ENCODE measurements at places on chromosomes 2 and 18.

DNA sequence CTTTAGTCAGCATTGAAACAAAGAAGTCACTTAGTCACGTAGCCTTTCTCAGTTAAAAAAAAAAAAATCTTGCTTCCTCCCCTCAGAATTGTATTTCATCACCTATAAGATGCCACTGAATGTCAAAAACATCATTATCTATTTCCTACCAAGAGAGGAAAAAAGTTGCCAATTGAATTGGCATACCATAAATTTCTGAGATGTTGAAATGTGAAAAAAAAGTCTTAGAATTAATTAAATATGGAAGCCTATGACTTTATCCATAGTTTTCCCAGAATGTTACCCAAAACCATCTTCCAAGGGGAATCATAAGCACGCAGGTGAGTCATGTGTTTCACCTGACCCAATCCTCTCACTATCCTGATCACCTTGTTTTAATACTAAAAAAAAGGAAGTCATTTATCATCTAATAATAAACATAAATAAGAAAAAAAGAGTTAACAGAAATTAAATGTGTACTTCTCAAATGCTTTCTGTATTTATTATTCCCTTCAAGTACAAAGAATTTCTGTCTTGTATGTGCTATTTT, 205.7 kb downstream of the TCF4 start:
- no peak for DNase-seq

DNA sequence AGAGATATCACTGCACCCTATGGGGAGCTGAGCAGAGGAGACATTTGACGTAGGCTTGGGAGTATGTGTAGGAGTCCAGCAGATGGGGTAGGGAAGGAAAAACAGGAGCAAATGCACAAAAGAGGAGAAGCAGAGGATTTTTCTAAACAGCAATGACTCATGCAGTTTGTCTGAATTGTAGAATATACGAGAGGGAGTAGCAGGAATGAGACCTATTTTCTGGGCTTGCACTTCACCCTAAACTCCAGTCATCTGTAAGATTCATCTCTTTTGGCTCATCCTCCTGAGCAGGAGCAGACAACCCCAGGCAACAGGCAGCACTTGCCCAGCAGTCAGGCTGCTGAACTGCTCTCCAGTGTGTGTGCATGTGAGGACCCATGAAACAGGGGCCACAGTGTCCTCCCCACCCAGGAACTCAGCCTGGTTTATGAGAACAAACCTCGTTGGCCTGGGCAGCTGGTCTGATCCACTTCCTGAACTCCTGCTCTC, 100.2 kb upstream of the CDC42EP3 start:
- DNase-seq: no peak

DNA sequence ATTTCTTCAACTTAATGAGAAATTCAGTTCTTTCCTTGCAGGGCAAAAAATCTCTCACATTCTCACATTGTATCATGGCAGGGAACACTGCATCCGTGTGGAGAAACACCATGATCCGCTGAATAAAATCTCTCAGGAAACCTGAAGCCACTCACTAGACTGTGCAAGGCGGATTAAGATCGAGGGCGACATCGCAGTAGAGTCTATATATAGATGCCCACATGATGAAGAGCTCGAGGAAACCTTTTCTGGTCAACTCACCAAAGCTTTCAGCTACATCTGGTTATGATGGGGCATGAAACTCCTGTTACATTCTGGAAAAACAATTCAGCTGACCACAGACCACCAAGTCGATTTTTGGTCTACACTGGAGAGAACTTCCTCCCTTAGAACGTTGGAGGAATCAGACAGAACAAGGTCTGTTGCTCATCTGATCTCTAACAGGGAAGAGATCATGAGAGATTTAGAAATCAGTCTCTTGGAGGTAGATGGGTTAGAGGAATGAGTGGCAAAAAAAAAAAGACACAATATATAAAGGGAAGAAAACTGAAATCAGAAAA, 162.9 kb upstream of the ZNF516 start:
- DNase-seq: no peak

DNA sequence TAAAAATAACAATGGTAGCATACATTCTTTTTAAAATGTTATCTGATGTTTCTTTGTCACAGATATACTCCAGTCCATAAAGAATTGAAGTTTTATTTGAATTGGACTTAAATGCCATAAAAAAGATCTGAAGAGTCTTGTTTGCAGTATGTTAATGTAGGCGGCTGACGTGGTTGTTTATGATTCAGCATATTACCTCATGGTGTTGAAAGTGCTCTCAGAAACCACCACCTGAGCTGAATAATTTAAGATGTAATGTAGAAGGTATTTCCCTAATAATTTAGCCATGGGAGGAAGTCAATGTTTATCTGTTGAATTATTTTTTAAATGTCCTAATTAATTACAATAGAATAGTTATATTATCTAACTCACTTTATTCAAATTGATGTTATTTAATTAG, 58.6 kb upstream of the CHN1 start:
- no peak for DNase-seq

- no peak for DNase-seq
Observed at GRCh38 chr2:230796280-230796862, 68.4 kb upstream of the ITM2C start.

DNA sequence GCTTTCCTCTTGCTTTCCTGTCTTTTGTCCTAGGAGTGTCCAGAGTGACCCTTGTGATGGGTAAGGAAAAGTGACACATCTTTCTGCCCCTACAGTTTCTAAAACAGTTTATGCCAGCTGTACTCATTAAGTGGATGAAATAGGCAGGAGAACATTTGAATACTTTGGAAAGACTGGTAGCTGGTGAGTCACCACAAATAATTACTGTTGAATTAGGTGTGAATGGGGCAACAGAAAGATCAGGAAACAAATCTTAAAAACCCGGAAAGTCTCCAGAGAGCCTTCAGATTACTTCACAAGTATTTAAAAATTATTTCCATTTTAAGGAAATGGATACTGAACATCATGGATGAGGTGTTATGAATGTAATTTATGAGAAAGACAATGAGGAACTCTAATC, 278.5 kb downstream of the CLIP4 start:
- no peak for DNase-seq

- DNase-seq: no peak
Observed at GRCh38 chr18:62381373-62381772, 56.3 kb downstream of the TNFRSF11A start.

DNA sequence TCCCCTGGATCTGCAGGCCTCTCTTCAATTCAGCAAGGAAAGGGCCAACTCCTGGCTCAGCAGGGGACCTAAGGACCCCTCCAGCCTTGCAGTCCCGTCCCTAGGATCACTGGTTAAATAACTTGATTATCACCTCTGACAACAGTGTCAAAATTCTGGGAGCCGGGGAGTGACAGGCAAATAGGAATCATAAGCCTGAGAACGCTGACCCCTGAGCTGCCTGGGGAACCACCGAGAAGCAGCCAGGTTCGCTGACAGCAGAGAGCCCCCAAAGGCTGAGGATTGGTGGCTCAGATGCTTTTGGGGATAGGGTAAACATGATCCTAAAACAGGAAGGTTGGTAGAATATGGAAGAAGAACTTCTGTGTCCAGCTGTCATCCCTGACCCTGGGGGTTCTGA, 17.5 kb upstream of the TNS1 start:
- DNase-seq: no peak

- DNase-seq: no peak
Observed at GRCh38 chr2:10504370-10504993, 56.4 kb upstream of the ODC1 start.

GRCh38 chr2:200667413-200667812, 81.6 kb downstream of the AOX1 start:
- no peak for DNase-seq

DNA sequence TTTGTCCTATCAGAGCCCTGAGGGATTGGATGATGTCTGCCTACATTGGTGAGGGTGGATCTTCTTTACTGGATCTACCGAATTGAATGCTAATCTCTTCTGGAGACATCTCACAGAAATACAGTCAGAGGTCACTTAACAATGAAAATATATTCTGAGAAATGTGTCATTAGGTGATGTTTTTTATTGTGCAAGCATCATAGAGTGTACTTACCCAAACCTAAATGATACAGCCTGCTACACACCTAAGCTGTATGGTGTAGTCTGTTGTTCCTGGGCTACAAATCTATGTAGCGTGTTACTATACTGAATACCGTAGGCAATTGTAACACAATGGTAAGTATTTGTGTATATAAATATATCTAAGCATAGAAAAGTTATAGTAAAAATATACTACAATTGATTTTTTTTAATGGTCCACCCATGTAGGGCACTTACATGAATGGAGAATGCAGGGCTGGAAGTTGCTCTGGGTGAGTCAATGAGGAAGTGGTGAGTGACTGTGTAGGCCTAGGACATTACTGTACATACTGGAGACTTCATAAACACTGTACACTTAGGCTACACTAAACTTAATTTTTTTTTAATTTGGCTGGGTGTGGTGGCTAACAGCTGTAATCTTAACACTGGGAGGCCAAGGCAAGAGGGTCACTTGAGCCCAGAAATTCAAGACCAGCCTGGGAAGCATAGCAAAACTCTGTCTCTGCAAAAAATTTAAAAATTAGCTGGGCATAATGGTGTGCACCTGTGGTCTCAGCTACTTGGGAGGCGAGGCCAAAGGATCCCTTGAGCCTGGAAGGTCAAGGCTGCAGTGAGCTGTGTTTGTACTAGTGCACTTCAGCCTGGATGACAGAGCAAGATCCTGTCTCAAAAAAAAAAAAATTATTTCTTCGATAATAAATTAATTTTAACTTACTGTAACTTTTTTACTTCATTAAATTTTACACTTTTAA, 226.3 kb upstream of the UBE2E3 start:
- DNase-seq: no peak

GRCh38 chr18:78612318-78612717, 367.3 kb upstream of the SALL3 start:
- DNase-seq: no peak

DNA sequence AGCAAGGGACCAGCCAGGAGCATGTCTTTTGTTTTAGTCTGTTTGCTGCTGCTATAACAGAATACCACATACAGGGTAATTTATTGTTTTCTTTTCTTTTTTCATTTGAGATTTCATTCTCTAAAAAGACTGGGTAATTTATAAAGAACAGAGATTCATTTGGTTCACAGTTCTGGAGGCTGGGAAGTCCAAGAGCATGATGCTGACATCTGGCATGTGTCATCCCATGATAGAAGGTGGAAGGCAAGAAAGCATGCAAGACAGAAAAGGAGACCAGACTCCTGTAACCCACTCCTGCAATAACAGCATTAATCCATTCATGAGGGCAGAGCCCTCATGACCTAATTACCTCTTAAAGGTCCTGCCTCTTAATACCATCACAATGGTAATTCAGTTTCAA, 14.8 kb downstream of the SGO2 start:
- DNase-seq: no peak

GRCh38 chr2:2662847-2663356, 331.8 kb upstream of the MYT1L start:
- DNase-seq: no peak

DNA sequence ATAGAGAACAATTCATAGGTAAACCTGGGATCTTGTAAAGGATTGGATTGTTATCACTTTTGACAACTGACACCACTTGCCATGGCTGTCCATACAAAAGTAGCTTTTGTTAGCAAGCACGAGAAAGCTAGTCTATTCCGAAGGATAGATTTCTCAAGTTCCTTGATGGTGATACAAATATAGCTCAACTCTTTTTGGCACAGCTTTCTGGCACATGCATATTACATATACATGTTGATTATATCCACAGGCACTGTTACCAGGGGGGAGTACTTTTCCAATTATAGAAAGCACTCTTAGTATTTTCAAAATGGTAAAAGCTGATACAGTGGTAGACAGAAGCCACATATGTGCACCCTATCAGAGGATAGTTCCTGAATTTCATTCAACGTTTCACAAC, 168.9 kb downstream of the UPP2 start:
- no peak for DNase-seq
